ENCODE measurements at places on chromosomes 12 and 14. TPM values are rescaled to one million over a fixed set of nuclear protein-coding genes. Genes with fewer than 3 reads are reported as not detected.
A peak's percentile ranks its signal among the peaks of the same experiment; 100 is the strongest.

The C12orf50 gene
- not detected for total RNA-seq

The TAS2R19 gene
- 8.1 TPM for total RNA-seq

The ADAM20 gene
- total RNA-seq = 0.18 TPM

The SLC25A21 gene
- 0.90 TPM for total RNA-seq

The SLCO1C1 gene
- total RNA-seq = not detected

The TM9SF1 gene
- 65.6 TPM for total RNA-seq

The SMCO2 gene
- not detected for total RNA-seq

The ACOT4 gene
- 0.54 TPM for total RNA-seq

DNA sequence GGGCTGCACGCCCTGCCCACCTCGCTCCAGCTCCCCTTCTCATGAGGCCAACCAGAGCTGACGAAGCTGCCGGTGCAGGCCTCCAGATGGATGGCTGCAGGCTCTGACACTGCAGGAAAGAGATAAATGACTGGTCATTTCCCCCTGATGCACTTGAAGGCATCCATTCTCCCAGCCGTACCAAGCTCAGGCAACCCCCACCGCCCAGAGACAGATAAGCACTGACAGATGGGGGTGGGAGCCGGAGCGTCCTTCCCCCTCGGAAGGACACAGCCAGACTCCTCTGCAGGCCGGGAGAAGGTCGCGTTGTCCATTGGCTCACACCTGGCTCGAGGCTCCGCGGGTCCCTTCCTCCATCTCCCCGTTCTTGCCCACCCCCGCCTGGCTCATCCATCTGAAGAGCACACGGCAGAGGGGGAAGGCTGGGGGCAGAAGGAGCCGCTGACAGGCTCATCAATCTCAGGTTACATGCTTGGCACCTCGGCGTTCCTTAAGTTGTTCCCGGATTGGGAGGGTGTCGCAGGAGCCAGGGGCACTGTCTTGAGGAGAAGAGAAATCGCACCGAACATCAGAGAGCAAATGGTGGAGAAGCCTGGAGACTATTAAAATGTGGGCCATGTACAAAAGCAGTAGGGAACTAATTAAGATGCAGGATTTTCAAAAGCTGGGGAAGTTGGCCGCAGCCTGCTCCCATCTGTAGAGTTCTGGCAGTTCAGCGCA is 151.6 kb downstream of the DPF3 start:
- 0 out of 2 replicates have a peak, but pooled peaks cover 2% of the 10 kb centered on the region for H3K36me3 ChIP-seq
- no peak for DNase-seq
- no peak overlapping the region for H3K27ac ChIP-seq
- no peak overlapping the region for H3K4me3 ChIP-seq
- H3K4me1 ChIP-seq = peaks cover 32% of the 10 kb centered on the region

GRCh38 chr12:121804417-121805111 is 755 bp downstream of the SETD1B start:
- H3K27me3 ChIP-seq = no peaks in the 10 kb centered on the region
- peaks cover 11% of the 10 kb centered on the region for H3K4me1 ChIP-seq
- peak overlapping the region; percentile 82 for H3K4me3 ChIP-seq
- H3K36me3 ChIP-seq = peaks cover 21% of the 10 kb centered on the region

DNA sequence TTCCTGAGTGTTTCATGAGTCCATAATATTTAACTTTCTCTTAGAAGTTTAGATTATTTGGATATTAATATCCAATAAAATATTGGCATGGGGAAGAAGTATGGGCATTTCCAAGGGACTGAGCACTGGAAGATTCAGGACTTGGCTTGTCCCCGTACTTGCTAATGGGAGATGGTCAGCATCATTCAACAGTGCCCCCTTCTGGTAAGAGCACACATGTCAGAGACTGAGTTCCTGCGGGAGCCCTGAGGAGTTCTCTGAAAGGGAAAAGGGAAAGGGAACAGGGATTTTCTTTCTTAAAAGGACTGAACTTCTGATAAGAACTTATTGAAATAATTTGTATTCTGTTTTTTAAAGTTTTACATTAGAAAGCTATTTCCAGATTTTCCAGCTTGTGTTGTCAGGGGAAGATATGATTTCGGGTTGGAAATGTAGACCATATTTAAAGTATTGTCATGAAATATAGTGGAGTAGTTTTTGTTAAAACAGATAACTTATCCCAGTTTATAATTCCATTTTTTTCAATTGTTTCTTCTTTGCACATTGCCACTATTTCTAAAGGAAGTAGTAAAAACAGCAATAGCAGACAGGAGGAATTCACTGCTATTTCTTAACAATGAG is 59.8 kb upstream of the C12orf71 start:
- H3K27ac ChIP-seq = no peak overlapping the region
- H3K36me3 ChIP-seq = no peaks in the 10 kb centered on the region
- peak; percentile 84 for DNase-seq

DNA sequence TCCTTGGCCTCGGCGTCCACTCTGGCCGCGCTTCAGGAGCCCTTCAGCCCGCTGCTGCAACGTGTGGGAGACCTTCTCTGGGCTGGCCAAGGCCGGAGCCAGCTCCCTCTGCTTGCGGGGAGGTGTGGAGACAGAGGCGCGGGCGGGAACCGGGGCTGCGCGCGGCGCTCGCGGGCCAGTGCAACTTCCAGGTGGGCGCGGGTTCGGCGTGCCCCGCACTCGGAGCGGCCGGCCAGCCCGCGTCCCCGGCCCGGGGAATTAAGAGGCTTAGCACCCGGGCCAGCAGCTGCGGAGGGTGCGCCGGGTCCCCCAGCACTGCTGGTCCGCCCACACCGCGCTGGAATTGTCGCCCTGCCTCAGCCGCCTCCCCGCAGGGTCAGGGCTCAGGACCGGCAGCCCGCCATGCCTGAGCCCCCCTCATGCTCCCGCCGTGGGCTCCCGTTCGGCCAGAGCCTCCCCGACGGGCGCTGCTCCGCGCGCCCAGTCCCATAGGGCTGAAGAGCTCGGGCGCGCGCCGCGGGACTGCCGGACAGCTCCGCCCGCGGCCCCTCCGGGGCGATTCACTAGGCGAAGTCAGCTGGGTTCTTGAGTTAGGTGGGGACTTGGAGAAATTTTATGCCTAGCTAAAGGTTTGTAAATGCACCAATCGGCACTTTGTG is 673.9 kb downstream of the SLC16A7 start:
- no peaks in the 10 kb centered on the region for H3K36me3 ChIP-seq
- no peak overlapping the region for H3K27ac ChIP-seq
- DNase-seq = no peak
- H3K4me3 ChIP-seq = no peak overlapping the region
- H3K4me1 ChIP-seq = peaks cover 1% of the 10 kb centered on the region
- H3K27me3 ChIP-seq = no peaks in the 10 kb centered on the region

DNA sequence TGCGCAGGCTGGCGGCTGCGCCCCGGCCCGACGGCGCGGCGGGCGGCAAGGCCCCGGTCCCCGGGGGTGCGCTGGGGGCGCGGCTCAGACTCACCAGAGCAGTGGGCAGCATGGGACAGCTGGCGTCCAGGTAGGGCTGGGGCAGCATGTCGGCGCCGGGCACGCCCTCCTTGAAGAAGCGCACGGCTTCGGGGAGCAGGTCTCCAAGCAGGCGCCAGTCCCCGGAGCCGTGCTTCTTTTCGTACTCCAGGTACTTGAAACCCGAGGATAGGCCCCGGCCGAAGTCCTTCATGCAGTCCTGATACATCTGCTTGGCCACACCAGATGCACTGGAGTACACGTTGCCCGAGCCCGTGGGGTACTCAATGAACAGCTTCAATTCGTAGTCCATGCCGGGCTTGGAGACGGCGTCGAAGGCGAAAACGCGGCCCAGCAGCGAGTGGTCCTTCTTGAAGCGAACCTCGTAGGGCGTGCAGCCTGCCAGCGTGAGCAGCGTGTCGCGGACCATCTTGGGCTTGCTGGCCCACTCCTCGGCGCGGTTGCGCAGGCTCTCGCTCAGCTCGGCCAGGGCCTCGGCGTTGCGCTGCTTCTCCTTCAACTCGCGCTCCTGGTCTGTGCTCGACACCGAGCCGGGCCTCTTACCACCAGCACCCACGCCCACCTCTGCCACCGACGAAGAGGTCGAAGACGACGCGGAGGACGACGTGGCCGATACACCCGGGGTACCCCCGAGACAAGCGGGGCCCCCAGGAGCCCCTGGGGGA is 2.2 kb downstream of the IRF2BPL start:
- DNase-seq = peak; percentile 51
- no peaks in the 10 kb centered on the region for H3K27me3 ChIP-seq
- peaks cover 27% of the 10 kb centered on the region for H3K36me3 ChIP-seq
- H3K4me1 ChIP-seq = peaks cover 17% of the 10 kb centered on the region

DNA sequence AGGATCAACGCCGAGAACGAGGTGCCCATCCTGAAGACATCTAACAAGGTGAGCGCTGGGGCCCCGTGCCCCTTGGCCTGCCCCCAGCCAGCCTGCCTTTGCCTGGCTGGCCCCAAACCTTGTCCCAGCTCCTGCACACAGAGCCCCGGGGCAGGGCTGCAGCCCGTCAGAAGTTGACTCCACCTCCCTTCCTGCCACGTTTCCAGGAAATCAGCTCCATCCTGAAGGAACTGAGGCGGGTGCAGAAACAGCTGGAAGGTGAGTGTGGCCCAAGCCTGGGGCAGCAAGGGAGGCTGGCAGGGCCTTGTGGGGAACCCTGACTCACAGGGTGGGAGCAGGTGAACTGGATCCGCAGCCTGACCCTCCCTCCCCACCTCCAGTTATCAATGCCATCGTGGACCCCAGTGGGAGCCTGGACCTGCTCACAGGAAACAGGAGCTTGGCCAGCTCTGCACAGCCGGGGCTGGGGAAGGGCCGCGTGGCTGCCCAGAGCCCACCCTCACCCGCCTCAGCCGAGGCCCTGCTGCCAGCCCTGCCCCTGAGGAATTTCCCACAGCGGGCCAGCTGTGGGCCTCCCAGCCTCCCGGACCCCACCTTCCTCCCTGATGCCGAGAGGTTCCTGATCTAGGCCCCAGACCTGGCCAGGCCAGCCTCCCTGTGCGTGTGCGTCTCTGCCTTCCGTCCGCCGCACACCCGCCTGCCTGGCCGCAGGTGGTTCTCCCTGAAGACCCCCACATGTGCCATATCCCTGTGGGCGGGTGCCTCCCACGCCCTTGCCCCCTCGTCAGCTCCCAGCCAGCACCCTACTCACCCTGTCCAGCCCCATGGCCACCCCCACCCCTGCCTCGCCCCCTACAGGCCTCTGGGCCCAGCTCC is 29.5 kb downstream of the CEP170B start:
- H3K27me3 ChIP-seq = peaks cover 3% of the 10 kb centered on the region
- no peak overlapping the region for H3K4me3 ChIP-seq
- no peak for DNase-seq
- no peak overlapping the region for H3K27ac ChIP-seq
- H3K36me3 ChIP-seq = peaks cover 11% of the 10 kb centered on the region

- no peak overlapping the region for H3K27ac ChIP-seq
- H3K4me3 ChIP-seq = no peak overlapping the region
- H3K4me1 ChIP-seq = no peaks in the 10 kb centered on the region
- DNase-seq = no peak
- H3K36me3 ChIP-seq = no peaks in the 10 kb centered on the region
Measured at GRCh38 chr14:97074856-97075255, 277.7 kb downstream of the VRK1 start.

DNA sequence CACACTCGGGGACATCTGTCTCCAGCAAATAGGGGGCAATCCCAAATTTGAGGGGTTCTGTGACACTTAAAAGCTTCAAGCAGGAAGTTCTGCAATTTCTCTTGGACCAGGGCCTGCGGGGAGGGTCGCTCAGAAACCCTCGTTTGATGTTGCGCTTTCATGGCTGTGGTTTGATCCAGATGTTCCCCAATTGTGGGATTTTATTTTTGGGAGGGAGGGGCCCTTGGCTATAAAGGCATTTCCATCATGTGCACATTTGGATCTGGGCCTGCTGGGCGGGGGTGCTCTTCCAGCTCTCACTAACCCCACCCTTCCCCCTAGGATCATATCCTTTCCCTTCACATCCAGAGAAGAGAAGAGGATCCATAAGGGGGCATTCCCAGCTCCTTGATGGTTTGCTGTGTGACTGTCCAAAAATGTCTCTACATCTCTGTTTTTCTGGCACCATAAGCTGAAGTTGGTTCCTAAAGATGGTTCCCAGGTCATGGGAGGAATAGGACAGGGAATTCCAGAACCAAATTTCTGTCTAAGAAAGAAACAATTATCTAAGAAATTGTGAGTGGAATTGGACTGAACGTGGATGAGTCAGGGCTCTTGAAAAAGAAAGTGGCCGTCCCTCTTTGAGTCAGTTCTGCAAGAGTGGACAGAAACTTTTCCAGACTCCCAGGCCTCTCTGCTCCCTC is 47.2 kb downstream of the SMUG1 start:
- DNase-seq = no peak
- H3K27ac ChIP-seq = no peak overlapping the region
- peaks cover 56% of the 10 kb centered on the region for H3K27me3 ChIP-seq
- no peaks in the 10 kb centered on the region for H3K4me1 ChIP-seq
- H3K36me3 ChIP-seq = no peaks in the 10 kb centered on the region

DNA sequence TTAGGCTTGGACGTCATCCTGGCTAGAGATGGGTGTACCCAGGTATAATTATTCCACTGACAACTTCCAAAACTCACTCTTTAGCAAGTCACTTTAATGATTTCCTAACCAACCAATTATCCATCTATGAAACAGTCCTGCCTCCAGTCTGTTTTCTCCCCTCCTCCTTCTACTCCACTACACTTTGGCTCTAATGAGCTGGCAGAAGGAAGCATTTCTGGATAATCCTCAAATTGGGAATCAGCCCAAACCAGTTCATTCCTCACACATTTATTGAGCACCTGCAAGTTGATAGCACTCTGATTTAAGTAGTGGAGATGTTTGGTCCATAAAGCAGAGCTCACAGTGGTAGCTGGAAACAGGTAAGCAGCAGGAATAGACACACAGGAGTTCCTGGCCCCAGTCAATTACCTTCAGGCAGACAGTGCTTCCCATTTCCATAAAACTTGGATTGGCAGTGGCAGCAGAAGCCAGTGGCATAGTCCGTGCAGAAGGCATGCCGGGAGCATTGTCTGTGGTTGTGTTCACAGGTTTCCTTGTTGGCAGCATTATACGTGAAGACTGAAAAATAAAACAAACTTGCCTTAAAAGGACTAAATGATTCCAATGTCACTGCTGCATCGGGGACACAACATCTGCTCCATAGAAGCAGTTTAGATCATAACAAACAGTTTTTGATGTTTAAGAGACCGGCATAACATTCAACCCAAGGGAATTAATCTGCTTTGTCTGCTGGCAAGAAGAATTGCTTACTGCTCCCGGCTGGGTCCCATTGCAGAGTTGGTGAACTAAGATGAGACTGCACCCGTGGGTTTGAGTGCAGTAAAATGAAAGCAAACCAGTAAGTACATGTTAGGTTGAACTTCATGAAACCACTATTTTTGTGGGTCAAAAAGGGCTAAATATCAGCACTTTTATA is 26.2 kb downstream of the NID2 start:
- no peak overlapping the region for H3K4me3 ChIP-seq
- peak; percentile 21 for DNase-seq
- peaks cover 62% of the 10 kb centered on the region for H3K36me3 ChIP-seq

- peaks cover 10% of the 10 kb centered on the region for H3K27me3 ChIP-seq
- peaks cover 3% of the 10 kb centered on the region for H3K4me1 ChIP-seq
- DNase-seq = peak; percentile 18
- no peak overlapping the region for H3K27ac ChIP-seq
- no peaks in the 10 kb centered on the region for H3K36me3 ChIP-seq
- H3K4me3 ChIP-seq = no peak overlapping the region
Measured at GRCh38 chr12:31035967-31036665, 37.5 kb upstream of the DDX11 start.

All from IMR-90 (cell line).